ENCODE measurements at places on chromosomes 6 and 20. TPM values are rescaled to one million over a fixed set of nuclear protein-coding genes. Genes with fewer than 3 reads are reported as not detected.

DNA sequence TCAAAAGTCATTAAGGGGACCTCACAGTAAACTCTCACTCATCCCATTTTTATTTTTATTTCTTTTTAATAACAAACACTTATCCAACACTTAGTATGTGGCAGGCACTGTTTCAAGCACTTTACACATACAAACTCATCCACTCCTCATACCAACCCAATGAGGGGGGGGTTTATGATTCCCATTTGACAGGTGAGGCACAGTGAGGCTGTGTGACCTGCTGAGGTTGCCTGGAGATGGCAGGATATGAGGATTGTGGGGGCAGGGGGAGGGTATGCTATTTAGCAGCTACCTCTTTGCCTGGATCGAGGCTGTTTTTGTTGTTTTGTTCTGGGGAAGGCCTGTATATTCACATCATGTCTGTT, 219.8 kb downstream of the KIF16B start:
- no peak for DNase-seq

Gene CLDN20
- total RNA-seq, result not detected

DNA sequence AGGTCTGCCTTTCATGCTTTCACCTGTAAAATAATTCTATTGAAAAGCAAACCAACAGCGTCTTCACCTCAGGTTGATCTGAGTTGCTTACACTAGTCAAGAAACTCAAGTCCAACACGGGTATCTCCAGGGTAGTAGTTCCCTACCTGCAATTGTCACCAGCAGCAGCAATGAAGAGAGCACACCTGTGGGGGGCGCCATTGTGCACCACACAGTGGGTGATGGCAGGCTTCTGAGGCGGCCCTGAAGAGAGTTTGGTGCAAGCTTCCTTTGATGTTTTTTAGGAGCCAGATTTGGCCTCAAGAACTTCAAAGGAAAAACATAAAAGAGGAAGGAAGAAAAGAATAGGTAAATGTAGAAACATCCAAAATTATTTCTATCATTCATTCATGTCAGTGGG, 45.1 kb downstream of the KIAA0319 start:
- no peak for DNase-seq

DNA sequence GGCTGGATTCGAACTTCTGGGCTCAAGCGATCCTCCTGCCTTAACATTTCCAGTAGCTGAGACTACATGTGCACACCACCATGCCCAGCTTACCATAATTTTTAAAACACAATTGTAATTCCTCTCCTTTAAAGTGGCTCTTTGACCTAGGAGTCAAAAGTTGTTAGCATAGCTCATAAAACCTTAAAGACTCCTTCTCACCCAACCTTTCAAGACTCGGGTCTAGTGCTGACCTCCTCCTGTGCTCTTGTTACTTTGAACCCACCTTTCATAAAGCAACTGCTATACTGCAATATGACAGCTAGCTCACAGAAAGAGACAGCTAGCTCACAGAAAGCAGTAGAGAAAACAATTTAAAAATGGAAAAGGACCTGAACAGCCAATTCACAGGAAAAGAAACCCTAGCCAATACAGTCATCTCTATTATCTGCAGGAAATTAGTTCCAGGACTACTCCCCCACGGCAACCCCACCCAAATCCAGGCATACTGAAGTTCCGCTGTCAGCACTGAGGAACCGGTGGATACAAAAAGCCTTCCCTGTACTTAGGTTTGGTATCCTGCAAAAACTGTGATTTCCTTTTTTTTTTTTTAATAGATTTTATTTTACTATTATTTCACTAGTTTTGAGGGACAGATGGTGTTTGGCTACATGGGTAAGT, 20.3 kb downstream of the SSR1 start:
- no peak for DNase-seq

DNA sequence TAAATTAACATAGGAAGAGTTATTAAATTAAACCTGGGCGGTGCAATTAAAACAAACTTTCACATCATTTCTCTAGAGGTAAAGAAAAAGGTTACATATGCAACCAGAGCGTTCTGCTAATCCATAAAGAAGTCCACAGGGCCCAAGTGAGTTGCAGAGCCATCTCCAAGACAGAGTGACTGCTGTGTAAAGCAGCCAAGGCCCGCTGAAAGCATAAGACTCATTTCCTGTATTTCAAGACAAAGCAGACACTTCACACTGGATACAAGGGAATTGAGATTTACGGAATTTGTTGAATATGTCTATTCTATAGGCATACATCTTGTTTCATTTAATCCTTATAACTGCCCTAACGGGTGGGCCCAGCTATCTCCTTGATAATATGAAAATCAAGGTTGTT, 422.8 kb downstream of the CBLN4 start:
- DNase-seq, result no peak

GRCh38 chr6:89597988-89598387, 40.6 kb downstream of the LYRM2 start:
- no peak for DNase-seq

- peak; percentile 61 for DNase-seq
These were observed 191.3 kb downstream of the TSHZ2 start for GRCh38 chr20:53163486-53163885.

- no peak for DNase-seq
These were observed 23.6 kb downstream of the HMGN4 start for GRCh38 chr6:26561533-26562466.

- DNase-seq, result no peak
These were observed 92.2 kb downstream of the BACH2 start for GRCh38 chr6:90204327-90205056.

DNA sequence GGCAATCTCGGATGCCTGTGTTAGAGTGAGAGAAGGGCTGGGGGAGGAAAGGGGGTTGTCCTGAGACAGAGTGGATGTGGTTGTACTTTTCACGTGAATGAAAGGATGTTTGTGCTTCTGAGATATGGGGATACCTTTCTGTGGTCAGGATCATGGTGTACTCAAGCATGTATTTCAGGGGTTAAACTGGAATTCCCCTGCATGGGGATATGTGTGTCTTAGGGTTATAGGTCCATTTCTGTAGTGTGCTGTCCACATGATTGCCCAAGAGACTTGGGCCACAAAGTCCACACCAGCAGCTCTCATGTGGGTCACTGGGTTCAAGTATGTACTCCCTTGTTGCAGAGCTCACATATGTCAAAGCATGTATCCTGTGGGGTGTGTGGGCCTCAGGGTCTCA, 10.5 kb downstream of the SYNGAP1 start:
- DNase-seq, result no peak

GRCh38 chr6:52293067-52293466, 8.5 kb upstream of the MCM3 start:
- no peak for DNase-seq

Measured in right atrium auricular region (tissue), 2 donors.